ENCODE measurements at places on chromosomes 1 and 21. TPM values are rescaled to one million over a fixed set of nuclear protein-coding genes. Genes with fewer than 3 reads are reported as not detected.

GRCh38 chr1:31736675-31737074, 27.5 kb downstream of the ADGRB2 start:
- no peak for DNase-seq

PLK3 gene
- 23.4 TPM for polyA plus RNA-seq

DNA sequence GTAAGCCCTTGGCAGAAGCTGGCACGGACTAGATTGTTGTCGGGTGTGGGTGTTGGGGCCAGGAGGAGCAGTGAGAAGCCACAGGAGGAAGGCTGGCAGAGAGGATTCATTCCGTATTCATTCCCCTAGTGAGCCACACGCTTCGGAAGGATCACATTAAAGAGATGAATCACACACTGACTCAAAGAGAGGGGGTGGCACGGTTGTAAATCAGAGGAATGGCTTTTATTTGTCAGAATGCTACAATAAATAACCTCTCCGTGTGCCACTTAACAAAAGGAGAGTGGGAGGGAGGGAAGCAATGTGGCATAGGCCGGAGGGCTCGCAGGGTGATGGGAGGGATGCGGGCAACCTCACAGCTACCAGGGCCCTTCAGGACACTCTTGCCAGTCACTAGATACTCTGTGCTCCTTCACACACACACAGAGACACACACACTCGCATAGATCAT, 135.5 kb downstream of the HIVEP3 start:
- DNase-seq = no peak

OR6K6 gene
- not detected for polyA plus RNA-seq

- no peak for DNase-seq
Observed at GRCh38 chr1:8992936-8993687, 33.1 kb downstream of the SLC2A7 start.

GRCh38 chr1:109975718-109976117, 8.8 kb upstream of the AHCYL1 start:
- peak; percentile 18 for DNase-seq

GRCh38 chr1:40096977-40097782, at the start of gene PPT1:
TSS of gene PPT1 (minus strand) at chr1:40097252. CDS start at chr1:40097238, 14 bp downstream.
- peak; percentile 56 for DNase-seq

KCNE1 gene
- not detected for polyA plus RNA-seq

BEND5 gene
- 0.11 TPM for polyA plus RNA-seq

HES2 gene
- polyA plus RNA-seq = 0.17 TPM

DNA sequence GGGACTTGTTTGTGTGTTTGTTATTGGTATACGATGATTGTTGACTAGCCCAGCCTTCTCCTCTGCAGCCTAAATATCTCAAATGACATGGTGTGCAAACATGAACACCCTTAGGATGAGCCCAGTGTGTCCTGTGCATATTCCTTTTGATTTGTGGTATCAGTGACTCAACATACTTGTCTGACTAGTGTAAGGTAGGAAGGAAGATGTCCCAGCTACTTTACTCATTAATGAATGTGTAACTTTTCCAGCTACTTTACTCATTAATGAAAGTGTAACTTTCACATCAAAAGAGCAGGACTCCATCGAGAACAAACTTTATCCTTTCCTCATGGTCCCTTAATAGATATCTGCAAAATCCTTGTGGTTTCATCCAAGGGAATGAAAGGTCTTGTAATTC, 2.7 kb upstream of the ZNF692 start:
- DNase-seq = no peak

DNA sequence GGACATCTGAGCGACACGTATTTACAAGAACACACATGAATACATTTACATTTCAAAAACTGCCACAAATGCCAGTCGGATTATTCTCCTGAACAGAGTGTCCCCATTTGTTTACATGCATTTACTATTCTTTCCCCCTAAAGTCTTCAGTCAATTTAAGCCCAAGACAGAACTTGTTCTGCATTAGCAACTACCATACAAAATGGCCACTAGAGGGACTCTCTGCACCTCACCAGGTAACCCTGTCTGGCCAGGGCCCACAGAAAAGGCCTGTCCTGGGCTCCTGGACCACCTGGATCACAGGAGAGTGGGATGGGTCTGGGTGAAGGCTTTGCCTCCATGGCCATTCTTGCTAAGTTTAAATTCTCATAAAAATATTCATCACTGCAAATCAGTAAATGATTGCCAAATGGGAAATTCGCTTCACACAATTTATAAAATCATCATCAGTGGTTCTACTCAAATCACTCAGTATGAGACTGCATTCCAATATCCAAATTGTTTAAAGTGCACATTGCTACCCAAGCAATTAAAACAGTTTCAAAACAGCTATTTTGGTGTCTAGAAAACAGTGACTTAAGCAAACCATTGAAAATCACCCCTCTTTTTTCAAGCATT, 12.5 kb upstream of the GUCA2A start:
- peak; percentile 51 for DNase-seq

Measured in HepG2 (cell line).